Activated CD4-positive, alpha-beta T cell treated with anti-CD3 and anti-CD28 coated beads for 24 hours (primary cell): ENCODE measurements at places on chromosomes 11 and 22.

GRCh38 chr22:38740116-38740723, 15.6 kb downstream of the SUN2 start:
- no peak for DNase-seq

GRCh38 chr11:62151737-62152102, 27.9 kb downstream of the INCENP start:
- DNase-seq = no peak

- no peak for DNase-seq
These were observed 5.8 kb upstream of the NUP50 start for GRCh38 chr22:45157907-45158306.

- peak; percentile 79 for DNase-seq
These were observed at the start of gene OTUB1 for GRCh38 chr11:63986156-63986931. Gene OTUB1 (plus strand): TSS chr11:63986438. CDS start chr11:63986457, 19 bp downstream.

- no peak for DNase-seq
These were observed 42.8 kb upstream of the SLC37A2 start for GRCh38 chr11:125020342-125020741.

GRCh38 chr11:122162095-122162494, 46.1 kb upstream of the BLID start:
- no peak for DNase-seq

DNA sequence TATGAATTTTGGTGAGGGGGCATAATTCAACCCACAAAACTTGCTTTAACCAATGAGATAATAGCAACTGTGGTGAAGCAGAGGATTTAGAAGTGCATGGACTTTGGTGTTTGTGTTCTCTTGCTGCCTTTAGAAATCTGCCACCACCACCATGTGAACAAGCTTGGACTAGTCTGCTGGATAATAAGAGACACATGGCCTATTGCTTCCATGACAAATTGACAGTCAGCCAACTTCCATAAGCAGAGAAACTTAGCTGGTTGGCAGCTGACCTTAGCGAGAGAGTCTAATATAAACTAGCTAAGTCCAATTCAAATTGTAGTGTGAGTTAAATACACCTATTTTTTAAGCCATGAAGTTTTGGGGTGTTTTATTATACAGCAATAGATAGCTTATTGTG, 482.1 kb upstream of the ANO5 start:
- DNase-seq = no peak

GRCh38 chr11:25938952-25939351, 393.0 kb upstream of the ANO3 start:
- DNase-seq = no peak

DNA sequence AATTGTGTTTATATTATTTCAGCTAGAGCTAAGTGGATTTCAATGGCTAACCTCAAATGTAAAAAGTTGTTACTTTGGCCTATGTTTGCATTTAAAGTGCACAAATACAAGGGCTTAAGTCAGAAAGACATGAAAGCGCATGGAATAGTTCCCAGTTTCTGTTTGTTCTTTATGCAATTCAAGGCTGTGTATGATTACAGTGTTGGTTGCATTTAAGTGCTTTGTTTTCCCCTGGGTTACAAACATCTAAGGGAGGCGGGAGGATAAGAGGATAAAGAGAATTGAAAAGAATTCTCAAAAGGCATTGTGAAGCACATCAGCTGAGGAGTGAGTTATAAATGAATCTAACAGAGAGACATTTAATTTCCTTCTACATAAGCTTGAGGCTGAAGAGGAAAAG, 453.4 kb downstream of the NTM start:
- DNase-seq = no peak

GRCh38 chr22:38873469-38874411, 1.7 kb upstream of the CBX6 start:
- DNase-seq = peak; percentile 65

GRCh38 chr11:69868006-69868810, 49.0 kb upstream of the FGF3 start:
- no peak for DNase-seq

DNA sequence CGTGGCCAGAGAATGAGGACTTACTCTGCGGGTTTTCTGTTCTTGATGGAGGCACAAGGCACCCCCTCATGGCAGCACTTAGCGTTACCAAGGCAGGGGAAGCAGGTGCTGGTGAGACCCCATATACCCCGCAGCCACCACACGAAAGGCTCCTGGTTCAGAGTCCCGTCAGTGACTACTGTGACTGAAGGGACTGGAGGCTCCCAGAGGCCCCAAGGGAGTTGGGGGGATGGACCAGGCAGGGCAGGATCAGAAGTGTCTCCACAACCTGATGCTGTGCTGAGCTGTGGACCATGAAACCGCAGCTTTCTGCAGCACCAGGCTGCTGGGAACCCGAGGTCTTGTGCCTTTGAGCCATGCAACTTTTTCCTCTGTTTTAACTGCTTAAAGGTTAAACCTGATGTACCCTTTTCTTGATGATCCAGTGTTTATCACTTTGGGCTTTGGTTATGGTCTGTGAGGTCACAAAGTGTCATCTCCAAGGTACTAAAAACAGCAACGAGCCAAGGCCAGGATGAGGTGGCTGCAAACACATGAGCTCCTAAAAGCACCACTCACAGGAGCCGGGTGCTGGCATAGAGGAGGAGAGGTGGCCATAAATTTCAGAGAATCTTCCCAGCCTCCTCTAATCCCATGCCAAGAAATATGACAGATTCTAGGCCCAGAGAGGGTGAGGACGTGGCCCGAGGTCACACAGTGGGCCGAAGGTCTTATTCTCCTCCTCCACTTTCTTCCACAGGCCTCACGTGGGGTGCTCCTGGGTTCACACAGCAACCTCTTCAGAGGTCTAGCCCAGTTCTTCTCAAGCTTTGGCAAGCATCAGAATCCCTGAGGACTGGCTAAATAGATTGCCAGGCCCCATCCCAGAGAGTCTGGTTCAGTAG, 4.2 kb upstream of the LRRC32 start:
- no peak for DNase-seq

DNA sequence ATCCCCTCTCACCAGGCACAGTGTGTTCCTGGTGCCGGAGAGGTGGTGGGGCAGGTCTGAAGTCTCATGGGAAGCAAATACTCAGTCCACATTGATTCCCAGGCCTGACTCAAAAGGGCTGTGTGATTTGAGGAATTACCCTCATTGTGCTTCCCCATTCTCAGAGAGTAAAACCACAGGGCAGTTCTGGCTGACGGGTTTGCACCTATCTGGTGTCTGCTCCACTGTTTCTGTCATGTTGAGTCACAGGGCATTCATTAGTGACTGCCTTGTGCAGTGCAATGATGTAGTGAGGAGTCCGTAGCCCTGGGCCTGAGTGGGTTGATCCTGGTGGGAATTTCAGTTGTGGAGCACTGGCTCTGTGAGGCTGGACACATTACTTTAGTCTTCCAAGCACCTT, 85.2 kb upstream of the ARHGAP20 start:
- no peak for DNase-seq

DNA sequence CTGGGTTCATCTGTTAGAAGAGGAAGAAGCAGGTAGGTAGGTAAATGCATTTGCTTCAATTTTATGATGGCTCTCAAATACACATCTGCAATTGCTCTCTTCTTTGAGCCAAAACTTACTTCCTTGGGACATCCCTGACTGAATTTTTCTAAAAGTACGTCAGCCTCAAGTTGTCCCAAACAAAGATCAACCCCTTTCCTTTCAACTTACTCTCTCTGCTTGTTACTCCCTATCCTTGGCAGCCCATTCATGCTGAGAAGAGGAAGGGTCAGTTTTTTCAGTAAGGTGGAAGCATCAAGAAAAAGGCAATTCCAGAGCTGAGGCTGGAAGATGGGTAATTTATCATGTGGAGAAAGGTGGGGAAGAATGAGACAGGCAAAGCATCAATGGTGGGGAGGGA, 111.2 kb downstream of the LRRC32 start:
- no peak for DNase-seq

- DNase-seq = no peak
These were observed 140.9 kb downstream of the TEAD1 start for GRCh38 chr11:12815129-12815480.

- no peak for DNase-seq
These were observed 358 bp downstream of the OR52H1 start for GRCh38 chr11:5547982-5548381.
